ENCODE measurements at places on chromosomes 5 and 9.

DNA sequence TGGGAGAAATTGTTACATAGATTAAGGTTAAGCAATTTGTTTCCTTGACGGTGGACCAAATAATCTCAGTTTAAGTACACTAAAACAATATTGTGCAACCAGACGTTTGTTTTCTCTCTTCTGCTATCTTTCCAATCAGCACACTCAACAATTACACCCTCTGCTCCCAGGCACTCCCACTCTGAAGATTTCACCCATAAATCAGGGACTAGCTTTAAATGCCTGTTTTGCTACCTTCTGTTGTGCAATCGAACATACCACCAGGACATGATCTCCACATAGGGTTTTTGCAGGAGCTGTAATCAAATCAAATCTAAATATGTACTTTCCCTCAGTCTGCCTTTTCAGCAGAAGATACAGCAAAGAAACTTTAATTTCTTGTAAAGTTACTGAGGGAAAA lies 405.8 kb upstream of the TLE4 start:
- DNase-seq: no peak

DNA sequence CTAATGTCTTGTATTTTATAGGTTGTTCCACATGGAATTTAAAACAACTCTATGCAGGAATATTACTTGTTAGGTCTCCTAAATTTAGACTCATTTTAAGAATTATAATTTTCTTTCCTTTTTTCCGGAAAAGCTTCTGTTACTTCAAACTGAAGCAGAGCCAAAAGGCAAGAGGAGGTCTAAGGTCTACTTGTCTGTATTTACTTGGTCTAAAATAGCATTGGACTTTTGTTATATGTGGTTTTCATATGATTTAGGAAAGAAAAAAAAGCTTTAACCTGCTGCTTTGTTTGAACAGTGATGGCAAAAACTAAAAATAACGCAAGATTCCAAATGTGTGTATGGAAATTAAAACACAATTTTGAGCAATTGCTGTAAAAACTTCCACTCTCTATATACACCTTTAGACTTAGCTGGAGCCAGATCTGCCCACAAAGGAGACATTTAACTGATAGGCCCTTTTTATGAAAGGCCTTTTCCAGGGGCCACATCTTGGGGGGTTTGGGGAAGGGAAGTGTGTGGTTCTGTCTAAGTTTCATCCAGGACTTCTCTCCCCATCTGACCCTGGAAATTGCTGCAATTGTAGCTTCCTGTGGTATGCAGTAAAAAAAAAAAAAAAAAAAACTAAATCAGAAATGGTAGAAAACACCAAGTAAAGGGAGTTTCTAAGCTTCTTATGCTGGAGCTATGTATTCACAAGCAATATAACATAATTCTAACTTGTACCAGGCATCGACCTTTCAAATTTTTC lies 307.7 kb upstream of the MEF2C start:
- DNase-seq: no peak

- DNase-seq: no peak
Observed at GRCh38 chr9:7676609-7677156, 122.9 kb downstream of the DMAC1 start.

- no peak for DNase-seq
Observed at GRCh38 chr9:75131700-75132099, 43.4 kb downstream of the OSTF1 start.

DNA sequence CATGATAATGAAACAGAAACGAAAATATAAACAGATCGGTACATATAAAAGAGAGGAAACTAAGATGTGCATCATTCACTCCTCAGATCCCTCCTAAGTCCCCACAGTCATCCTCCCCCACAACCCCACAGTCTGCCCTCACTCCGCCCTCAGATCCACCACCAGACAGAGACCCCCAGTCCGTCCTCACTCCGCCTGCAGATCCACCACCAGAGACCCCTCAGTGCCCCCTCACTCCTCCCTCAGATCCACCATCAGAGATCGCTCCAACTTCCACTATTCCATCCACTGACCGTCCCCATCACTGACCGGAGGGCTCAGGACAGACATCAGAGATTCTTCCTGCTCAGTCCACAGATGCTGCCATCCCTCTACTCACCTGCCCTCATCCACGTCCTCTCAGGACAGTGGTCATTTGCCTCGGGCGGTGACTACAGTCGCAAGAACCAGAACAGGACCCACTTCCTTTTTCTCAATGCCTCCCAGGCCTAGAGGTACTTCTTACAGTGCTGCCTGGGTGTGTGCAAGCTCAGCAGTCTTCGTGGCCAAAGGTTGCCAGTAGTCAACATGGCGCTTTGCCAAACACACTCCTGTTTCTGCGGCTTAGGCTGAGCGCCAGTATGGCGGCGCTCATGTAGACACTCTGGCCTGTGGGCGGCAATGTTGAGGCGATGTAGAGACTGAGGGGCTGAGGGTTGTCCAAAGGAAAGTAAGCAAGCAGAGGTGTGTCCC lies 8.3 kb upstream of the SPATA31C1 start:
- no peak for DNase-seq

DNA sequence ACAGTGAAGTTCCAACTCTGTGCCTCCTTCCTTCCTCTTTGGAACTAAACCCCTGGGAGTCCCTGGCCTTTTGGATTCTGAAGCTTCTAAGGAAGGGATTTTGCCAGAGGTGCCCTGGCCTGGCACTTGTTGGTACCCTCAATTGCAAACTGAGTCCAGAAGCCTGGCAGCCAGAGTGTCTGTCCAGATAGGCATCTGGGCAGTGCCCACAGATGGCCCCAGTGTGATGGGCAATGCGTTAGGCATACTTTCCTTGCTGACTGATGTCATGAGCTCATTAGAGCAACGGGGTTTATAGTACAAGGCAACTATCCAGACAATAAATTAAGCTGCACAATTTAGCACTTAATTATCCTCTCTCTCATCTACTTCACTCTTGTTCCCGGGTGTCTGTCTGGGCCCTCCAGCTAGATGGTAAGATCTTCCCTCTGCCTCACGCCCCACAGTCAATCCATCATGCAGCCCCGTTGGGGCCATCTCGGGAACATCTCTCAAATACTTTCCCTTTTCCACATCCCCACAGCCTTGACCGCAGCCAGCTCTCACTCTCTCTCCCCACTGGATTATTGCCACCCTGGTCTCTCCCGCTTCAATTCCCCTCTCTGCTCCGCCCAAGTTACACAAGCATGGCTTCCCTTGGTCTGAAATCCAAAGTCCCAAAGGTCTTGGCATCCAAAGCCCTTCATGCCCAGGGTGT lies 157.5 kb upstream of the SMIM23 start:
- DNase-seq: no peak

DNA sequence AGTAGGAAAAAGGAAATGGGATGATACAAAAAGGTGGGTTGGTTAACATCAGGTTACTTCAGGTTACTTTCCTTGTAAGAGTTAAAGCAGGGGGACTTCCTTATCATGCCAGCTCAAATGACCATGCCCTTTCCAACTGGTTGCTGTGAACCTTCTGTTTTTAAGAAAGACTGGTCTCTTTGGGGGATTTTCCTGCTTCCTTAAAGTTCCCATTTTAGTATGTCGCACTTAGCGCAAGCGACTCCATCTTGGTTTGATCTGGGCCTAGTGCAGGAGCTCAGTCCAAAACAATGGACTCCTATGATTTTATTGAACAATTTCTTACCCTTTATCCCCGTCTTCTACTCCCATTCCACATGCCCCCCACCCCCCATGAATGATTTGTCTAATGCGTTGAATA lies 169.8 kb downstream of the INSYN2B start:
- DNase-seq: no peak
